Activated T-helper 17 cell treated with anti-CD3 and anti-CD28 coated beads, Interleukin-2, amount 50 U/mL, for 72 hours (primary cell): ENCODE measurements at places on chromosomes 2 and 18. TPM values are rescaled to one million over a fixed set of nuclear protein-coding genes. Genes with fewer than 3 reads are reported as not detected.

DNA sequence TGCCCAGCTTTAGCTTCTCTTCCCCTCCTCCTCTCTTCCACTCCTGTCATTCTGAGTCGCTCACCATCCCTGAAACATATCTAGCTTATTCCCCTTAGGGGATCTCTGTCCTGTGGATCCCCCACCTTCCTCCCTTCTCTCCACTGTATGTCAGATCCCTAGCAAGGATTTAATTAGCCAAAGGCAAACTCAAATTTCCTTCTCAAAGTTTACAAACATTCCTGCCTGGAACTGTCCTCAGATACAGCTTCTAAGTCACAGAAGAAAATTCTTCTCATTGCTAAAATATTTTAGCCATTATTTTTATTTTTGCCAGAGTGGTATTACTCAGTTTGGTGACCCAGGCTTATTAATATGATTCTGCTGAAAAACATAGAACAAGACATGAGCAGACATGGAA lies 315.3 kb downstream of the CYP26B1 start:
- no peak for ATAC-seq

DNA sequence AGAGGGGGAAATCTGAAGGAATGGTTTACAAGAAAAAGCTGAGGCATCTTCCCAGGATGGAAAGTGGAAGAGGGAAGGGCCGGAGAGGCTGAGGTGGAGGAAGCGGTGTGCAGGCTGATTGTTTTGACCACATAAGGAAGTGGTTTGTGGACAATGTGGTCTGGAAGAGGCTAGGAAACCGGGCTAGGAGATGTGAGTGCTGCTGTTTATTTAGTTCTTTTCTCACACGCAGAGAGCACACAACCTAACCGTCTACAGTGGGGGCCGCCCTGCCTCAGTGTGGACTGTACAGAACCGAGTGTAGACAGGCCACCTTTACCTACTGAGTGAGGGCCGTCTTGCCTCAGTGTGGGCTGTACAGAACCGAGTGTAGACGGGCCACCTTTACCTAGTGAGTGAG lies 251.7 kb upstream of the PXDN start:
- peak; percentile 59 for ATAC-seq

GRCh38 chr18:57816208-57816954 lies 13.3 kb upstream of the ATP8B1 start:
- ATAC-seq, result no peak

- ATAC-seq, result no peak
Measured at GRCh38 chr18:28078298-28078697, 98.6 kb downstream of the CDH2 start.

DNA sequence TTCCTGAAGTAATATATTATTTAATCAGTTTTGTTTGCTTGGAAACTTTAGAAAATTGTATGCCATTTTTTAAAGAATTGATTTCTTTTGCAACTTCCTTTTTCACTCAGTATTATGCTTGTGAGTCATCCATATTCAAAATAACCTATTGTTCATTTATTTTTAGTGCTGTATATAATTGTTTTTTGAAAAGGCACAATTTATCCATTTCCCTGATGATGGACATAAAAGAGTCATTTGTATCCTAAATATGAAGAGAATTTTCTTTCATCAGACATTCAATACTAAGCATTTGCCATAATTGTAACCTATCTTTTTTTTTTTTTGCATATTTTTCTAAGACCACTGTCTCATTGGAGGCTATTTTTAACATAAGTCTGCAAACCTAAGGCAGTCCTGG lies 134.1 kb upstream of the SERPINE2 start:
- no peak for ATAC-seq

GPR155 gene
- total RNA-seq, result 16.4 TPM

CLIP4 gene
- 23.3 TPM for total RNA-seq

CACNB4 gene
- 0.16 TPM for total RNA-seq

ADRA2B gene
- total RNA-seq, result 0.09 TPM
